ENCODE measurements at places on chromosomes 2 and 18. TPM values are rescaled to one million over a fixed set of nuclear protein-coding genes. Genes with fewer than 3 reads are reported as not detected.

Gene AP1S3
- total RNA-seq: 0.80 TPM

Gene ABCG5
- not detected for total RNA-seq

Gene RTP5
- not detected for total RNA-seq

Gene CD8B2
- 0.05 TPM for total RNA-seq

Gene CXCR1
- total RNA-seq: not detected

Gene RFTN2
- total RNA-seq: 27.2 TPM

Gene ERFE
- total RNA-seq: 0.41 TPM

Gene GAD1
- 129 TPM for total RNA-seq

Gene MSTN
- total RNA-seq: 0.13 TPM

Gene RAB27B
- 0.41 TPM for total RNA-seq

Gene PLEK
- not detected for total RNA-seq

Gene RAB6C
- total RNA-seq: 1.4 TPM

Gene SRD5A2
- total RNA-seq: 0.64 TPM

Gene RUFY4
- total RNA-seq: not detected

Gene ZAP70
- 93.4 TPM for total RNA-seq

Gene CHRND
- not detected for total RNA-seq

Gene FEV
- total RNA-seq: 0.56 TPM

Gene ANKRD30BL
- total RNA-seq: not detected

Gene B4GALT6
- total RNA-seq: 31.6 TPM

Gene MYO7B
- total RNA-seq: 0.90 TPM

Gene TWIST2
- not detected for total RNA-seq

Gene NTSR2
- not detected for total RNA-seq

Gene CHRNG
- total RNA-seq: not detected

Gene LYG1
- total RNA-seq: 1.4 TPM

Gene POTEJ
- total RNA-seq: not detected

Gene MYCN
- 8.5 TPM for total RNA-seq

Gene PDE1A
- total RNA-seq: 21.6 TPM

Gene REG3A
- total RNA-seq: not detected

Gene PRKAG3
- total RNA-seq: not detected

Gene C2orf68
- 47.5 TPM for total RNA-seq

Gene FIGN
- total RNA-seq: 14.0 TPM

Gene REG1A
- not detected for total RNA-seq

Gene ELOA2
- not detected for total RNA-seq

Gene ITPRIPL1
- total RNA-seq: 1.8 TPM

Gene GIGYF2
- total RNA-seq: 61.1 TPM

Gene KIF5C
- total RNA-seq: 50.6 TPM

Gene ITGA4
- total RNA-seq: 5.7 TPM

Gene DSG1
- total RNA-seq: not detected

Gene TFCP2L1
- 1.7 TPM for total RNA-seq

Gene DSG4
- not detected for total RNA-seq

Gene SLC9A4
- 0.08 TPM for total RNA-seq

Gene SULT1C4
- total RNA-seq: 22.6 TPM
